HFFc6 (cell line): ENCODE measurements at places on chromosomes 6 and 20. TPM values are rescaled to one million over a fixed set of nuclear protein-coding genes. Genes with fewer than 3 reads are reported as not detected.

DNA sequence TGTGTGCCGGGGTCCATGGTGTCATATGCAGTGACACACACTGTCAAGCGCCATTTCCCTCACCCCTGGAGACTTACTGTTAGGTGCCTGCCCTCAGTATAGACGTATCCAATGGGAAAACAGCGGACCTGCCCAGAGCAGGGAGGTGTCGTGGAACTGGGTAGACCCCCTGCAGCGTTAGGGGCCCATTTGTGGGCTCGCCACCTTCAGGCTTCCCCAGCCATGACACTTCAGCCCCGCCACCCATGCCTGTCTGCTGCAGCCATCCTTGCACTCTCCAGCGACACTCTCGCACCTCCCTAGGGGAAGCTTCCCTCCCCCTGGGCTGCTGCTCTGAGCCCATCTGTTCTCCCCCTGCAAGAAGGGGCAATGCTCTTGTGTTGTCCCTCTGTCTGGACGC, 43.2 kb downstream of the STK35 start:
- DNase-seq = no peak

- no peak for DNase-seq
These were observed 63.0 kb upstream of the EYA2 start for GRCh38 chr20:46831633-46832011.

Gene MOG
- total RNA-seq = not detected in 3 replicates

Gene GABBR1
- total RNA-seq = 14.5 to 17.9 TPM (median 15.0 TPM) in 3 replicates
